Upper lobe of left lung (tissue), 6 donors: ENCODE measurements at places on chromosomes 2 and 18.
A peak's percentile ranks its signal among the peaks of the same experiment; 100 is the strongest.

GRCh38 chr2:64313398-64313723 is 140.6 kb upstream of the LGALSL start:
- DNase-seq = no peak

- DNase-seq = no peak
These were observed 174.9 kb downstream of the AGAP1 start for GRCh38 chr2:235668782-235669181.

- DNase-seq = no peak
These were observed 38.5 kb downstream of the KCTD18 start for GRCh38 chr2:200471324-200471848.

- DNase-seq = no peak
These were observed 37.0 kb upstream of the FOSL2 start for GRCh38 chr2:28355521-28356094.

- no peak for DNase-seq
These were observed 132.1 kb upstream of the HAAO start for GRCh38 chr2:42924418-42924886.

DNA sequence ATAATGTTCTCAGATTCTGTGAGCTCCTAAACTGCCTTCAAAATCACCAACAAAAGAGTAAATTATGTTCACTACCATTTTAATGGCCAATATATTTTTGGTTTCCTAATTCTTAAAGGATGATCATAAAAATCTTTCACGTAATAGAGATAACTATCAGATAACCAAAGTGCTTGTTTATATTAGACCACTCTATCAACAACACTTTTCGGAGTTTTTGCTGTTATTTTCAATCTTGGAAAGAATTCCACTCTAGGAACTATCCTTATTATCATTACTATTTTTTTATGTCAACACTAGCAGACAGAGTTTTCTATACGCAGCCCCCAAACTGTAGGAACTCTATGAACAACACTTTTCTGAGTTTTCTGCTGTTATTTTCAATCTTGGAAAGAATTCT is 782.5 kb upstream of the ZEB2 start:
- DNase-seq = no peak

DNA sequence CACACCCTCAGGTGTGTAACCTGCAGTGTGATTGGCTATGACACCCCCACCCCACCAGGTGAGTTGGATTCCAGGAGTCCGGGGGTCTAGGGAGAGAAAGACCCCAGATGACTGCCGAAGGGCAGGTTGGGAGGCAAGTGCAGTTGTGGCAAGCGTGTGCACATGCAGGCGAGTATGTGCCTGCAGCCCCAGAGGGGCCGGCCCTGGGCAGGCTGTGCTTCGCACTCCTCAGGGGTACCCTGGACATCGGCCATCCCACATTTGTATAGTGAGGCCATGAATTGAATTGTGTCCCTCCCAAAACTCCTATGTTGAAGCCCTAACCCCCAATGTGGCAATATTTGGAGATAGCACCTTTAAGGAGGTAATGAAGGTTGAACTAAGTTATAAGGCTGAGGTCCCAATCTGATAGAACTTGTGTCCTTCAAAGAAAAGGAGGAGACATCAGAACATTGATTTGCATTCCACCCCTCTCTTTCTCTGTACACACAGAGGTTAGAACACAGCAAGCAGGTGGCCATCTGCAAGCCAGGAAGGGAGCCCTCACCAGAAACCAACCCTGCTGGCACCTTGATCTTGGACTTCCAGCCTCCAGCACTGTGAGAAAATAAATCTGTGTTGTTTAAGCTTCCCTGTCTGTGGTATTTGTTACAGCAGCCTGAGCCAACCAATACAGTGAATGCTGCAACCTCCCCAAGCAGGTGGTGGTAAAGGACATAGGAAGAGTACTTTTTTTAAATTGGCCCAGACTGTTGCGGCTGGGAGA is 241.8 kb downstream of the TFCP2L1 start:
- peak; percentile 16 for DNase-seq

DNA sequence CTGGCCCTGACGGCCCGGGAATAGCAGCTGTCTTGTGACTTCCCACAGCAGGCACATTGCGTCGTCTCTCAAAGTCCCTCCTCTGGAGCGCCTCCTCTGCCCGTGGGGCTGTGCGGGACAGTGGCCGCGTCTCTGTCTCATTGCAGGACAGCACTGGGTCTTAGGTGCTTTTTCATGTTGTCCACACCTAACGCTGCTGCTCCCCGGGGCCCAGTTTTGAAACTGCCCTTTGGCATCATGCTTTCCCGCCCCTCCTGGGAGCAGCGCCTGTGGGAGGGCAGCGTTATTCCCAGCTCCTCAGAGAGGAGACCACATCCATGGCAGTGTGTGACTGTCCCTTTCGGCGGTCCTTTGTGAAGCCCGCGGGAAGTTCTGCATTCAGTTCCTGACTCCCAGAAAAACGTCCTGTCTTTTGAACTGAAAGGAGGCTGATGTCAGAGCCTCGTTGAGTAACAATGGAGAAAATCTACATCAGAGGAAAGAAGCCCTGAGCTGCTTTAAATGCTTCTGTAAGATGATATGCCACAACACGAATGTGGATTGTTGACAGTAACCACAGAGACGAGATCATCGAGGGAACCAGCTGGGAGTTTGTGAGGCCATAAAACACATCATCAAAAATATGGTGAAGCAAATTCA is 226.0 kb downstream of the FAM210A start:
- DNase-seq = no peak

DNA sequence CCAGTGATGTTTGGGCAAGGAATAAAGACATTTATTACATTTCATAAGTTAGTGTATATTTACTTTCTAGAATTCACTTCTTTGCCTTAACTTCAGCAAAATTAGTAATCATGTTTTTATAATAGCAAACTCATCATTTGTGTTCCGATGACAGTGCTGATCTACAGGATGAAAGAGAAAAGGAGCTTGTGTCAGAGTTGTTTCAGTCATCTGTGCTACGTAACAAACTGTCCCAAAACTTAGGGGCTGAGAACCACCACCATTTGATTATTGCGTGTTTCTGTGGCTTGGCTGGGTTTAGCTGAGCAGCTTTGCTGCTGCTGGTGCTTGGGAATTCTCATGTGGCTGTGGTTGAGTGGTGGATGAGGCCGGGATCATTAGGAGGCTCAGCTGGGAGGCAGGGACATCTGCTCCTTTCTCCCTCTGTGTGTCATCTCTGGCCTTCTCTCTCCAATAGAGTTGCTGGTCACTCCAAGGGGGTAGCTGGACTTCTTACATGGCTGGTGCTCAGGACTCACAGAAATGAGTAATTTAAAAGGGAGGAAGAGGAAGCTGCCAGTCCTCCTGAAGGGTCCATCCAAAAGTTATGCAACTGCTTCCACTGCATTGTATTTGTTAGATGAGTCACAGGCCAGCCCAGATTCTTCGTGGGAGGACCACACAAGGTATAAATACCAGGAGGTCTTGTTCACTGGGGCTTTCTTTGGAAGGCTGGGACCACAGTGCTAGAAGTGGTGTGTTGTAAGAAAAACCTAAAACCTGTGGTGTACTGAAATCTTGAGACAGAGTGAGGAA is 43.4 kb upstream of the HAAO start:
- peak; percentile 52 for DNase-seq

DNA sequence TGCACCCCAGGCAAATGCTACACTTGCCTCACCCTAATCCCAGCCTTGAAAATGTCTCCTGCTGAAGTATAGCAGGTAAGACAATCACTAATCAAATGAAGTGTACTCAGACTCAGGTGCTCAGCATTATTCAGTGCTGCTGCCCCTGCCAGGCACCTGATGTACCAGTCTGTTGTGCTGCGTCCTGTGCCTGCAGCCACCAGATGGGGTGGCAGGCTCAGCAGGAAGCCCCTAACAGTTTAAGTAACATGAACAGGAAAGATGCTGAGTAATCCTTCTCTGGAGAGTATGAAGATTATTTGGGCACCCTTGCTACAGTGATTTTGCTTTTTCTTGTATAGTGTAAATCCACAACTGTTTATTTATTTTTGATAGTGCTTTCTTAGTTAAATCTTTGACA is 69.1 kb downstream of the TACR1 start:
- DNase-seq = peak; percentile 36

DNA sequence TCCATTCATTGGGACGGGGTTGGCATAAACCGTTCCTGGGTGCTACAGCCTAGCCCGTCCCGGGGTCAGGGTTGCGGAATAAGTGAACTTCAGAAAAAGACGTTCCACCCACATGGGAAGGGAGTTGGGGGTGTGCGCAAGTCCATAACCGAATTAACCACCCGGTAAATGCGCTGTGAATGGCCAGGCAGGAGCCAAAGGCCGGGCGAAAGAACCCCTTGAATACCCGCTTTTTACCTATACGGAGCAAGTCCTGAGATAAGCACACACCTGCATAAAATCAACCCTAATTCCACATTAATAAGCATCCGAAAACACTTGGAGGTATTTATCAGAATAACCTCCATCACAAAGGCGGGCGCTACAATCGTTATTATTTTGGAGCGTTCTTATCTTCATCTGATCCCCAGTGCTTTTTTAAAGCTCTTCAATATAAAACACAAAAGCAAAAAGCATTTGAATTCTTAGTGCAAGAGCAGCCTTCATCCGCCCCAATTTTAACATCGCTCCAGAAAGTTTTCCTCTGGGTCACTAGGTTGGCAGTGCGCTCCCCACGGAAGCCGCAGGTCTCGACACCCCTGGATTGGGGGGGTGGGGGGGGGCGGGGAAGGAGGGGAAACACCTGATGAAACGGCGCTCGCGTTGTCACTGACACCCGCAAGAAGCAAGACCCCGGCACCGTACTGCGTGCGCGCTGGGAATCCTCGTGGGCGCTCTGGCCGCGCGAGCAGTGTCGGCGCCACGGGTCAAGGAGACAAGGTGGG is 1.2 kb downstream of the SATB2 start:
- no peak for DNase-seq

GRCh38 chr18:56060967-56061541 is 473.1 kb upstream of the TCF4 start:
- DNase-seq = no peak

- no peak for DNase-seq
These were observed 24.5 kb downstream of the SIGLEC15 start for GRCh38 chr18:45850021-45850420.

DNA sequence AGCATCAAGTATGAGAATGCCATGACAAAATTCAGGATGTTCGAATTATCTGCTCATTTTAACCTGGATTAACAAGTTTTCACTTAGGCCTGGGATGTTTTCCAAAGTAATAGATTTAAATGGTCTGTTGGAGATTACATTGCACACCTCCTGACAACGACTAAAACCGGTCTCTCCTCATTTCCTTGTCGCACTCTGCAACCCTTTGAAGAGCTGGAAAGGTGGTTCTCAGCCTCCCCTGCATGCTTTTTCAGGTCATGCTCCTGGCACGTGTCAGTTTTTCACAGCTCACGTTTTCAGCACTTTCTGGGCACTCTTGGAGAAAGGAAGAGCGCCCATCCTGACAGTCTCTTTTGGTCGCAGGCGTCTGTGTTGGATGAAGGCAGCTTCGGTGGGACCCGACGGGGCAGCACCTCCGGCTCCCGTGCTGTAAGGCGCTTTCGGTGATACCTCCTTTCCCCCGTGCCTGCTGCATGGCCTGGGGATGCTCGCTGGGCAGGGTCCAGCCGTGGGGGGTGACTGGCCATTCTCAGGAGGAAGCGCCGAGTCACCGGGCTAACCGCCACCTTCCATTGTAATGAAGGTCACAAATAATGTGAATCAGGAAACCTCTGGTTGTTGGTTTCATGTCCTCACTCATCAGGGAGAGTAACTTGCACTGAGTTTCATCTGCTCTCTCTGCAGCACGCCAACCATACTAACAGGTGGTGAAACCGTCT is 63.5 kb upstream of the RBM44 start:
- DNase-seq = no peak

DNA sequence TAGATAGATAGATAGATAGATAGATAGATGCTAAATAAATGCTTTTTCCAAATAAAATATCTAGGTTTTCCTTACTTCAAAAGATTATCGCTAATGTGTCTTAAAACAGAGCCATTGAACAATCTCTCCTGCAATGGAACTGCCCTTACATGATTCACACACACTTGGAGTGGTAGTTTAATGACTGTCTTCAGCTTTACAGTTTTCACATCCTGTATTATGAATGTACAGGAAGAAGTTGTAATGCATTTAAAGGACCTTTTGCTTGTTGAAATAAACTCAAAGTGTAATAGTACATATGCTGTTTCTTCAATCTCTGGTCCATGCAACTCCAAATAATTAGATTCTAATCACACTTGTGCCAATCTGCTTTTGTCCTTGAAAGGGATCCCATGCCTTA is 797.6 kb upstream of the CDH2 start:
- no peak for DNase-seq

DNA sequence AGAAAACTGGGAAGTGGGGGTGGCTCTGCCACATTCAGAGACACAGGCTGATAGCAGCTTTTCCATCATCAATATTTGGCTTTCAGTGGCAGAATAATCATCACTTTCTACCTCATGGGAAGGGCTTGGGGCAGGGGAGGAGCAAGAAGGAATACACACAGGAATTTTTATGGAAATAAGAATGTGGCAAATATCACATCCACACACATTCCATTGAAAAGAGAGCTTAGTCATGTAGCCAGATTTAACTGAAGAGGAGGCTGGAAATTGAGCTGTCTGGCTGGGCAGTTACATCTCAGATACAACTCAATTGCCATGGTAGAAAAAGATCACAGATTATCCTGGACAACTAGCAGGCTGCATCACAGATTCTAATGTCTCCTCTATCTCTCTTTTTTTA is 1474.0 kb upstream of the ACVR2A start:
- no peak for DNase-seq

- DNase-seq = no peak
These were observed 60.0 kb upstream of the PXDN start for GRCh38 chr2:1804351-1804771.

- DNase-seq = no peak
These were observed 46.0 kb downstream of the SOCS6 start for GRCh38 chr18:70334728-70335329.

DNA sequence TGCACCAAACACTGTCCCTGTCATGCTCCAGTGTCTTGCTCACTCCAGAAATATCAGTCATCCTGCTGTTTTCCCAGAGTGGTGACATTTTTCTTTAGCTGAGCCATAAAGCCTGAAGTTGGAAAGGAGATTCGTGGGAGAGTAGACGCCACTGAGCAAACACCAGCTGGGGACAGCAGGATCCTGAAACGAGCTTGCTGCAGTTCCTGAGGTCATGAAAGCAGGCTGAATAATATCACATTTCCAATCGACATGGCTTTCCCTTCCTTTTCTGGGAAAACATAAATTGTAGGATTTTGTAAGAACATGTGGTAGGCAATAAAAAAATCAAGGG is 276.4 kb downstream of the CDCA7 start:
- DNase-seq = no peak

GRCh38 chr2:45884126-45884525 is 232.7 kb downstream of the PRKCE start:
- no peak for DNase-seq

DNA sequence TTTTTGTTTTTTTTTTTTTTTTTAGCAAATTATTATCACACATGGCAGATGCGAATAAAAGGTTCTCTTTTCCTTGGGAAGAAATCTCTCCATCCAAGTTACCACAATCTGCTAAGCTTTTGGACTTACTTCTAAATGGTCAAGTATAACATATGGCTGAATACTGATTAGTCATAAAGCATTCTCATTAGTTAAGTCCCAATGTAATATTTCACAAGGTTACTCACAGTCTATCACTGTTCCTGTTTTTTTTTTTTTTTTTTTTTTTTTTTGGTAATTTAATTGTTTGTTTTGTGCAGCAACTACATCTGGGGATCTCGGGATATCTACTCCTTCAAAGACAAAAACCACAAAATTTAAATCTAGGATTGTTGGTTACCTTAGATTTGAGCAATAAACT is 771.7 kb downstream of the CPS1 start:
- no peak for DNase-seq

- no peak for DNase-seq
These were observed 1611.5 kb upstream of the TMEFF2 start for GRCh38 chr2:193806088-193806774.
